CD4-positive, alpha-beta T cell treated with Interleukin-6 at 100 ng/mL for 8 hours (primary cell): ENCODE measurements at places on chromosomes 6 and 20.

DNA sequence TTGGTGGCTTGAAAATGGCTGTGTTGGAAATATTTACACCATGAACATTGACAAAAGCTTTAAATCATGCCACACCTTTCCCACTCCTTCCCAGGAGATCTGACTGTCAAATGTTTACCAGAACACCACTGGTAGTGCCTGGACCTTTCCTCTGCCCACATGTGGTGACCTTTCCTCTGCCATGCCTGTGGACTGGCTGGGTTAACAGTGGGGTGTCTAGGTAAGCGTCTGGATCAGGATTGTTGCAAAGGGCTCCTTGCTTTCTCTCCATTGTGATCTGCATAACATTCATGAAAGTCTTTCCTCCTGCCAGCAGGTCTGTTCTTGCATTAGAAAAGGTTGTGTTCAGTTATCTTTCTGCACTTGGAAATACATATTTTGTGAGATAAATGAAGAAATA is 572.7 kb downstream of the DHX35 start:
- no peak for DNase-seq

- peak; percentile 80 for DNase-seq
These were observed 56.0 kb upstream of the DDR1 start for GRCh38 chr6:30828027-30828962.

DNA sequence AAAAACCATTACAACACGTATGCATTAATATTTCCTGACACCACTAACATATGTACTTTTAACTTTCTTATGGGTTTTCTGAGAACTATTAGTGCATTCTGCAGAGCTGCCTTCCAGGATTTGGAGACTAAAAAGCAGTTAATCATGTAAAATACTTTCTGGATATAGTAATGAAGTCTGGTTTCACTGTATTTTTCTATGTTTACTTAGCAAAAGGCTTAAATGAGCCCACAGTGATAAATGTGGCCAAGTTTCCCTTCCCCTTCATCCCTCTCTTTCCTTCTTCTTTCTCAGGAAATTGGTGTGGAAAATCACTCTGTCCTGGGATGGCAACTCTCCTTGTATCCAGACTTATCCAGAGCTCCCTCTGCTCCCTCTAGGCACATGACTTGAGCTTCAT is 29.7 kb upstream of the ENPP1 start:
- no peak for DNase-seq

- DNase-seq: no peak
These were observed 56.0 kb downstream of the KCNK5 start for GRCh38 chr6:39173270-39173669.

GRCh38 chr6:90190131-90190530 is 106.5 kb downstream of the BACH2 start:
- no peak for DNase-seq

DNA sequence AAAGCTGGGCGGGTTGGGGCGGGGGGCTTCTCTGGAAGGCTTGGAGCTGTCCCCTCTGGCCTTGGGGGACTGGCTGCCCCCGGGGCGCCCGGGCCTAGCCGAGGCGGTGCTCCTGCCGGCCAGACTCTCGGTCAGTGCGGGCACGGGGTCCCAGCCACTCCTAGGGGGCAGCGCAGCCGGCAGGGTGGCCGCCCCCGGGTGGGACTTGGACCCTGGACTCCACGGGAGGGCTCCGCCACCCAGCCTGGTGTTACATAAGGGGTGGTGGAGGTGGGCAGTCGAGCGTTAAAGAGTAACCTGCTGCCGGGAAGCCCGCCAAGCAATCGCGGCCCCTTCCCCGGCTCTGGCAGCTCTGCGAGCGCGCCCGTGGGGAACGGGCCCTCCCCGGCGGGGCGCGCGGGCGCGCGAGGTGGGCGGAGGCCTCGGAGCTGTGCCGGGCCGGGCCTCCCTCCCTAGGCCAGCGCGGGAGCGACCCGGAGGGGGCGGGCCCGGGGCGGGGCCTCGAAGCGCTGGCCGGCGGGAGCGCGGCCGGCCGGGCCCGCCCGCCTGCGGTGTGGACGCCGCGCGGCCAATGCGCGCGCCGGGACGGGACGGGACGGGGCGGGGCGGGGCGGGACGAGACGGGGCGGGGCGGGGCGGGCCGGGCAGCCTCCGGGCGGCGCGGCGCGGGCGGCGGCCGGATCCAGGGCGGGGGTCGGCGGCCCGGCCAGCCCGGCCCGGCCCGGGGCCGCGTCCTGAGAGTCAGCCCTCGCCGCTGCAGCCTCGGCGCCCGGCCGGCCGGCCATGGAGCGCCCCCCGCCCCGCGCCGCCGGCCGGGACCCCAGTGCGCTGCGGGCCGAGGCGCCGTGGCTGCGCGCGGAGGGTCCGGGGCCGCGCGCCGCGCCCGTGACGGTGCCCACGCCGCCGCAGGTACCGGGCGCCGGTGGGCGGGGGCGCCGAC is at the start of gene SLC2A4RG:
TSS of gene SLC2A4RG (plus strand) at position 647 of the 940 bp plus-strand sequence. CDS start at position 784, 137 bp downstream.
- DNase-seq: peak; percentile 70

DNA sequence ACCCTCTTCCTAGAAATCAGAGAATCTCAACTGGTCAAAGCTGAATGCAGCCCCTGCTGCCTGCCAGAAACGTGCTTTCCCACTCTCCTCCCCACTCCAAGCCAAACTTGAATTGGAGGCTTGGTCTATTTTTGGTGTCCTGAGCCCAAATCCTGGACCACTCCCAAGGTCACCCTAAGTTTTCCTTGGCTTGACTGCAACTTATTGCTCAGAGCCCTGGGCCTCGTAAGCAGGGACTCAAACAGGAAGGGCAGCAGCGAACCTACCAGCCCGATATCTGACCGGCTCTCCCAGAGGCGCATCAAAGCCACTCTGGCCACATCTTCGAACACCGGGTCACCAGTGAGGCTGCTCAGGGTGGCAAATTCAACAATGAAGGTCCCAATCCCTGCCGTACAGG is 12.7 kb downstream of the EDEM2 start:
- no peak for DNase-seq

GRCh38 chr6:17336425-17336824 is 55.3 kb downstream of the RBM24 start:
- no peak for DNase-seq

DNA sequence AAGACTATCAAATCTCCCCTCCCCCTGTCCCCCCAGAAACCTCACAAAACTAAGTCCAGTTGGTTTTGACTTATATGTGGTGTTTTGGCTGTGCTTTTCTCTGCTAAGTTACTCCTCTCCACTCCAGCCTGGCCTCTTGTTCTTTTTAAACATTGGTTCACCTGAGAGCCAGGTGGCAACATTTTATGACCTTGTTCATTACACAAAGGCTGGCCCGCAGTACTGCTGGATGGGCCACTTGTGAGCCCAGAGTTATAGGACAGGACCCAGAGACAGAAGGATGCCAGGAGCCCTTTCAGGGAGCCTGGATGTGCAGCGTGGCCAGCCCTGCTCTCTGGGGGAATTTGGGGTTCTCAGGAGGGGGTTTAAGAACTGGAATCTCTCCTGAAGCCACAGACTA is 90.0 kb downstream of the RAMACL start:
- DNase-seq: no peak
